ENCODE measurements at places on chromosomes 5 and 9. TPM values are rescaled to one million over a fixed set of nuclear protein-coding genes. Genes with fewer than 3 reads are reported as not detected.
A peak's percentile ranks its signal among the peaks of the same experiment; 100 is the strongest.

Gene TMEFF1
- 2.1 TPM for polyA plus RNA-seq

DNA sequence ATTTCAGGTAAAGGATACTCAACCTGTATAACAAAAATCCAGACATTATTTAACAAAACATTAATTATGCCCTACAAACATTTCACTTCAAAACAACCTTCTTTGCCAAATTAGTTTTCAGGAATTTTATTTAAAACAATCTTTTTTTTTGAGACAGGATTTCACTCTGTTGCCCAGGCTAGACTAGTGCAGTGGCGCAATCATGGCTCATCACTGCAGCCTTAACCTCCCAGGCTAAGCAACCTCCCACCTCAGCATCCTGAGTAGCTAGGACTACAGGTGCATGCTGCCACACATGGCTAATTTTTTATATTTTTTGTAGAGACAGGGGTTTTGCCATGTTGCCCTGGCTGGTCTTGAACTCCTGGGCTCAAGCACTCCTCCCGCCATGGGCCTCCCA, 3.9 kb downstream of the FNIP1 start:
- DNase-seq, result no peak

GRCh38 chr5:168481330-168481788, 4.9 kb upstream of the RARS1 start:
- DNase-seq, result no peak

Gene ADAMTS16
- polyA plus RNA-seq, result not detected

- no peak for DNase-seq
These were observed 54.0 kb upstream of the STXBP1 start for GRCh38 chr9:127557998-127558546.

Gene SLC45A2
- polyA plus RNA-seq, result 0.02 TPM

GRCh38 chr5:140202078-140202477, 27.1 kb downstream of the CYSTM1 start:
- no peak for DNase-seq

DNA sequence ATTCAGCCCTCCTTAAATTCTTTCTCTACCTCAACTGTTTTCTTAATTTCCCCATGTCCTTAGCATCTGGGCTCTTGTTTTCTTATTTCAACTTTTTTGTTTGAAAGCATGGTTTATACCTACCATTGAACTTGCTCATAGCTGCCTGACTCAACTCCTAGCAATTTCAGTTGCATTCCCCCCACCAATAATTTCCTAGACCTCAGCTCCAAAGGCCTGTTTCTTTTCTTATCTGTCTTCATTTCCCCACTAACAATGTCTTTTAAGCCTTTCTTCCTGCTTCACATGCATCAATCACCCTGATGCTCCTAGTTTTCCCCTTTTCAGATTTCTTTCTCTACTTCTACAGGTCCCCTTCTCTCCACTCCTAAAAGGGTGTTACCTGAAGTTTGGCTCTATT, 129.7 kb upstream of the PDE4D start:
- no peak for DNase-seq

Gene STX17
- 6.1 TPM for polyA plus RNA-seq

Gene PCDHGA9
- 0.13 TPM for polyA plus RNA-seq

DNA sequence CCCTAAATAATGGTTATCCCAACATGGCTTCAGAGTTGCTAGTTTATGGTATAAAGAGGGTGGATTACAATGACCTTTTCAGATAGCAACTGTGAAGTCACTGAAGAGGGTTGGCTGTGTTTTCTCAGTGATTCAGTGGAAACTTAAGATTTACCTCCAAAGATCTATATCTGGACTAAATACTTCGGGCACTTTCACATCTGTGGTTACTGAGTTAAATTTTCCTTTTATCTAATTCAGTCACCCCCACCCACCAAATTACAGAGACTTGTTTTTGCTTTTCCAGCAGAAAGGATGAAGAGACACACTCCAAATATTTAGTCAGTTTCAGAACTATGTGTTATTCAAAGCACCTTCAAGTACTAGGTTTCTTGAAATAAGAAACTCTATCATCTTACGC, 573.2 kb downstream of the CCDC171 start:
- DNase-seq, result no peak

DNA sequence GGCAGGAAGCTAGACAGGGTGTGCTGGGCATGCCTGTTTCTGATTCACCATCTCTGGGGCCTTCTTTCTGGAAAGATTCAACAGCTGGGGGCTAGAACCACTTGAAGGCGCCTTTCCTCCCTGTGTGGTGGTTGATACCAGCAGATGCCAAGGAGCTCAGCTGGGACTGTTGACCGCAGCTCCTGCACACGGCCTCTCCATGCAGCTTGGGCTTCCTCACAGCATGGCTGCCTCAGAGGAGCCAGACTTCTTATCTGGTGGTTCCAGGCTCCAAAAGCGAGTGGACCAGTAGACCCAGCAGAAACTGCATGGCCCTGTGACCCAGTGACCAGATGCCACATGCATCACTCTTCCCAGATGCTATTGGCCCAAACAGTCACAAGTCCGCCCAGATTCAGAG, 74.7 kb upstream of the COL5A1 start:
- DNase-seq, result no peak

Gene PCDHAC1
- polyA plus RNA-seq, result 0.21 TPM

Gene PHYHD1
- polyA plus RNA-seq, result not detected

DNA sequence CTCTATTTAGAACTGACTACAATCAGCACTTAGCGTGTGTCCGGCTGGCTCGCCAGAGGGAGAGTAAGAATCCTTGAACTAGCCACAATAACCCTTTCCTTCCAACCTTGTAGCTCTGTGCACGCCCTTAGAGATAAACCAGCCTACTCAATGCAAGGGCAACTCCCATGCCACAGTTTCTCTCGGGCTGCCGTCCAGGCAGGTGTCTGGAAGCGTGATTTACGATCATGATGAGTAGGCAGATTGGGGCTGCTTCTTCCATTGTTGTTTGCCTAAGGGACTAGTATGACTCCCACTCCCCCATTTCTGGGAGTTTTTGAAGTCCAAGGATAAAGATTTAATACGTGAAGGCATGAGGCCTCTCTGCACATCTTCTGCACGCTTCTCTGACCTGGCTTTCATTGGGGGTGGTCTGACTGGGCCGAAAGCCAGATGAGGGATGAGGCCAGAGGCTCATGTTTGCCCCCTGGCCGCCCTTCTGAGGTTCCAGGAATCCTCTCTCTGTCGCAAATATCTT, 134.0 kb upstream of the MYO10 start:
- no peak for DNase-seq

Gene CAVIN4
- 0.54 TPM for polyA plus RNA-seq

DNA sequence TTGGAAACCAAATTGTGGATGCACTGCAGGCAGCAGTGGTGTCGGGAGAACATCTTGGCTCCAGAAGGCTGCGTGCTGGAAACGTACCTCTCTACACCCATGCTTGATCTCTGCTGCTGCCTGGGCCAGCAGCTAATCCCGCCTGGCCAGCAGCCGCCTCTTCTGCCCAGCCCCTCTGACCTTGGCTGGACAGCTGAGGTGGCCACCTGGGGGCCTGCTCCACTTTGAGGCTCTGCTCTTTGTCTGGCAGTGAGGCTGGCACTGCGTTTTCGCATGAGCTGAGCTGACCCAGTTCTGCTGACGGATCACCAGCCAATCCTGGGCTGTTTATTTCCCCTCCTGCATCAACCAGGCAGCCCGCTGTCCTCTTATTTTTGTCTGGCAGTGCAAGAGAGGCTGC, 154.9 kb downstream of the TENT4A start:
- peak; percentile 26 for DNase-seq

GRCh38 chr5:78837836-78838235, 147.3 kb downstream of the ARSB start:
- DNase-seq, result no peak

All from SK-N-SH (cell line).